ENCODE measurements at places on chromosomes 6 and 20.

DNA sequence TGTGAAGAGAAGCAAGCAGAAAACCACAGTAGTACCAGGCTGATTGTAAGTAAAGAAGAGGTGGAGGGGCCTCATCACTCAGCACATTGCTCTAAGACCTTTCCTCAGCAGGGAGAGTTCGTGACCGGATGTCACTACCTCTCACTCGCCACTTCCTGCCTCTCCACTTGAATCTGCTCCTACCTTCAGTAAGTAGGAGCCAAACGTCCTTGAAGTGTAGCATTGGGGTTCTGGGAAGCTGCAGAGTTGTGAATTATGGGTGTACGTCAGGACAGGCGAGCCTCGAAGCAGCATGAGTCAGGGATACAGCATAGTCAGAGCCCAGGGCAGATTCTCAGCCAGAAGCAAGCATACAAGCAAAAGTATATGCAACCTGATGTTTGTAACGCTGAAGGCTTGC lies 224.9 kb downstream of the PHACTR1 start:
- DNase-seq = peak; percentile 11

GRCh38 chr20:22768266-22769178 lies 184.2 kb upstream of the FOXA2 start:
- peak; percentile 34 for DNase-seq

DNA sequence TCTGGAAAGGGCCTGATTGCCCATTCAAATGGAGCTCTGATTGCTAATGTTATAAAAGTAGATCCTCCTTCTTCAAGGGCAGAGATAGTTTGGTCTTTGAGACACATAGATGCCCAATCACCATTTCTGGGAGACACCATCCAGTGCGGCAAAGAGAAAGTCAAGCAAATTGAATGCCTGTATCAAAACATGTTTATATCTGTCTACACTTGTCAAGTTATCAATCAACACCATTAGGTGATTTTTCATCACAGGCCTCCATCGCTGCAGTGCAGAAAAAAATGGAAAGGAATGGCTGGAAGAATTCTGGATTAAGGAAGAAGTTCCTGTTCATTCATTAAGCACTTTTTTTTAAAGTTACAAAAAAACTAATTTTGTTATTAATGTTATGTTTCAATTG lies 54.8 kb upstream of the ZFP64 start:
- DNase-seq = no peak

DNA sequence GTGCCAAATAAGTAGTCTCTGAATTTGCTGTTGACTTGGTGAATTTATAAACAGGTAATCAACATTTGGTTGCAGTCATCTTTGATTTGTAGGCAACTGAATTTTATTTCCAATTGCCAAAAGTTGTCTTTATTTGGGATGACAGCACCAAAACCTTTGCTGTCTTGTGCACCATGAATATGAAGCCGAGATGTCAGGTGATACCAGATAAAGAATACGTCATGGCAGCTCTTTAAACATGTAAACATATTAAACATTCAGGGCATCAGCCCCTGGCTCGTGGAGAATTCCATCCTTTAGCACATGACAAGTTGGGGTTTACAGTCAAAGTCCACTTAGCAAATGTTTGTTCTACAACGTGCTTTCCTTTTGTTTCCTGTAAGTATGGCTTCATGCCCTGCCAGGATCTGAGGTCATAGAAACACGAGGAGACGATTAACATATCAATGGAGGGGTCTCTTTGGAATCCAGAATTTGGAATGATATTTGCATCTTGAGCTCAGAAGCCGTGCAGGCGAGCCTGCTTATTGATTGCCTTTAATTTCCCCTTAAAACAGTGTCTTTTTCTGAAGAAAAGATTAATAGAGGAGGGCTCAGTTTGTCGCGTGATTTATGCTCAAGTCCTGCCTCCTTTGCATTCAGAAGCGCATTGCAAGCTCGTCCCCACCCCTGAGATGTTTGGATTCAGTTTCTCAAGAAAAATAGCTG lies 170.2 kb upstream of the ZNF217 start:
- DNase-seq = peak; percentile 70

GRCh38 chr6:167801263-167801662 lies 25.4 kb upstream of the AFDN start:
- DNase-seq = no peak

GRCh38 chr6:10413262-10413849 lies 1.5 kb downstream of the TFAP2A start:
- no peak for DNase-seq

GRCh38 chr6:32689531-32690501 lies 23.4 kb upstream of the HLA-DQB1 start:
- DNase-seq = no peak

DNA sequence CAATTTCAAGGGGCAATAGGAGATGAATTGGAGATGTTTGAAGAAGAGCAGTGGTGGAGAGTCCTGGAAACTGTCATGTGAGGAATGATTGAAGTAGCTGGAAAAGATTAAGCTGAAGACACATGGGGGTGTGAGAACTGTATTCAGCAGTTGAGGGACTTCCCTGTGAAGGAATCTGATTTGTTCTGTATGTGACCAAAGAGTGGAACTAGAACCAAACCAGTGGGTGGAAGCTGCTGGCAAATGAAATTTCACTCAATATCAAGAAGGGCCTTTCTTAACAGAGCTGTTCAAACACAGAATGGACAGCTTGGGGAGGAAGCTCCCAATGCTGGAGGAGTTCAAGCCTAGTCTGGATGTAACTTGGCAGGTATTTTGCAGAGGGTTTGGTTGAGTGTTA lies 21.3 kb downstream of the SEC23B start:
- DNase-seq = no peak

GRCh38 chr20:57756213-57756612 lies 46.4 kb upstream of the PMEPA1 start:
- no peak for DNase-seq

DNA sequence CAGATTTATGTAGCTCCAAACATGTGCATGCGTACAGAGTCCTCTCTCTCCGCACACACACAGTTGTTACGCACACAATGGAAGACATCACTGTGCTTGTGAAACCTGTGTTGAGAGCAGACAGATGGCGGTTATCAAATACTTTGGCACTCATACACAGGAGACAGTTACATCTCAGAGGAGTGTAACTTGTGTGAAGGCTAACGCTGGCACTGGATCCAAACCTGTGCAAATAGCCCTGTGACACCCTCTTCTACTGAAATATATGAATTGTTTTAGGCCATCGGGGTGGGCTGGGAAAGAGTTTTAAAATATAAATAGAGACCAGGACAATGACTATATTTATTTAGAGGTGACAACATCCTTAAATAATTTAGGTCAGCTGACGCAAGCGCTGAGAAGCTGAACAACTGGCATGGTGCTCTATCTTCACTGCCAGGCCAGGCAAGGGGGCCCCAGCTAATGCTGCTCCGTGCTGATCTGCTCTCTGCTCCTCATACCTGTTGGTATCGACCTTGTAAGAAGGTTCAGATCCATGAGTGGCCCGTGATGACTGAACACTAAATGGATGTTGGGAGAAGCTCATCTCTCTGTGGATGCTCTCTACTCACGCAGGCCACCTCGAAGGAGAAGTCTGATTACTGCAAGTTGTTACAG lies 69.4 kb downstream of the FOXC1 start:
- peak; percentile 41 for DNase-seq

- peak; percentile 87 for DNase-seq
These were observed 704.9 kb upstream of the CITED2 start for GRCh38 chr6:140079328-140079727.

GRCh38 chr20:16501301-16501700 lies 71.9 kb downstream of the KIF16B start:
- DNase-seq = no peak

DNA sequence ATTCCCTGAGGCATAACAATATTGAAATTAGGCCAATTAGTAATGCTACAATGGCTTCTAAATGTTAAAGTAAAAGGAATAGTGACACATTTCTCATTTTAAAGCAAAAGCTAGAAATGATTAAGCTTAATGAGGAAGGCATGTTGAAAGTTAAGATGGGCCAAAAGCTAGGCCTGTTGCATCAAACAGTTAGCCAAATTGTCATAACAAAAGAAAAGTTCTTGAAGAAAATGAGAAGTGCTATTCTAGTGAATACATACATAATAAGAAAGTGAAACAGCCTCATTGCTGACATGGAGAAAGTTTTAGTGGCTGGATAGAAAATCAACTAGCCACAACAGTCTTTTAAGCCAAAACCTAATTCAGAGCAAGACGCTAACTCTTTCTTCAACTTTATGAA lies 12.9 kb downstream of the OR2A4 start:
- DNase-seq = no peak

DNA sequence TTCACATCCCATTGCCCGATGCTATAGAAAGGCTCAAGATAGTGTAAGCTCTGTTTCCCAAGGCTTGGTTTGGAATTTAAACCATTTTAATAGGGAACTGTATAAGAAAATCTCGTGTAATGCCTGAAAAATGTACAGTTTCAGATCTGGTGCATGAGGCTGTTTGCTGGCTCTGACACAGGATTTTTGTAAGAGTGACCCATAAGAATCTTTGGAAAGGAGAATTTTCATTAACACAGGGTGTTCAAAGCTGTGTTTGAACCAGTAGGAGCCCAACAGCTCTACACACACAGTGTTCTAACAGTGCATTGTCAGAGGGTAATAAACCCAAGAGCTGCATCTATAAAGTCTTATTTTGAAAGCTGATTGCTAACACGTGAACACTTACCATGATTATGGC lies 293.5 kb downstream of the PRL start:
- no peak for DNase-seq

GRCh38 chr6:64000818-64001491 lies 365.4 kb downstream of the PHF3 start:
- DNase-seq = no peak

DNA sequence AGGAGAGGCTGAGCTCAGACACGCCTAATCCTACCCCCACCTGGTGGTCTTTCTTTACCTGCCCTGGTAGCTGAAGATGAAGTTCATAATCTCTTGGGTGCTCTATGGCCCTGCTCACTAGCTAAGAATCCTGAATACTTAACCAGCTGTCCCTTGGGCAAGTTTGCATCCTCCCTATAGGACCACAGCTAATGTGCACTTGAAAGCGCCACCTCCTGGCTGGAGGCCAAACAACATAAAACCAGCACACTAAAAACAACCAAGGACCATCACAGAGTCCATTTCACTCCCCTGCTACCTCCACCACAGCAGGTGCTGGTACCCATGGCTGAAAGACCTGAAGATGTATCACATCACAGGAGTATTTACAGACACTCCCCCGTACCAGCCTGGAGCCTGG lies 155.5 kb upstream of the SLC24A3 start:
- no peak for DNase-seq

DNA sequence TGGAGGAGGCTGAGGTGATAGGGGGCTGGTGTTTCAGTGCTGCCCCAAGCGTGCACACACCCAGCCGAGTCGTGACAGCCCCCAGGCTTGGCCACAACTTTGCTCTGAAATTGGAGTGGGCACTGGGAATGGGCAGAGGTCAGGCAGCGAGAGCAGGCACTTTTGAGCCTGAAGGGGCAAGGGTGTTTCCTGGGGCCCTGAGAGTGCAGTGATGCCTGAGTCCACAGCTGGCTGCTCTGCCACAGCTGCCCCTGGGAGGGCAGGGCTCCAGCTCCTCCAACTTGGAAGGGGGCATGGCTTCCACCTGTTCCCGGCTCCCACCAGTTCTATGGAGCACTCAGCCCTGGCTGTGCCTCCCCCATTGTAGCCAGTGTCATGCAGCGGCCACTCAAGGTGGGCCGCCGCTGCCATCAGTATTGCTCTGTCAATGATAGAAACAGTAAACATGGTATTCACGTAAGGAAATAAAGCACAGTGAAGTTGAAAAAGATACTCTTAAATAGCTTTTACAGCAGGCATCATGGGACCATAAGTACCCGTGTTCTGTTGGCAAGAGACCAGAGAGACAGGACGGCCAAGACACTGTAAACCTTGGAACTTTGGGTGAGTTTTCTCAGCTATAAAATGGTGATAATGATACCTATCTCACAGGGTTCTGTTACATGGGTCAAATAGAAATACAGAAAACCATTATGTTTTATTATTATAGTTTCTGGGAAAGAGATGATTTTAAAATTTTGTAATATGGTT lies 108.9 kb downstream of the THEMIS start:
- DNase-seq = no peak

DNA sequence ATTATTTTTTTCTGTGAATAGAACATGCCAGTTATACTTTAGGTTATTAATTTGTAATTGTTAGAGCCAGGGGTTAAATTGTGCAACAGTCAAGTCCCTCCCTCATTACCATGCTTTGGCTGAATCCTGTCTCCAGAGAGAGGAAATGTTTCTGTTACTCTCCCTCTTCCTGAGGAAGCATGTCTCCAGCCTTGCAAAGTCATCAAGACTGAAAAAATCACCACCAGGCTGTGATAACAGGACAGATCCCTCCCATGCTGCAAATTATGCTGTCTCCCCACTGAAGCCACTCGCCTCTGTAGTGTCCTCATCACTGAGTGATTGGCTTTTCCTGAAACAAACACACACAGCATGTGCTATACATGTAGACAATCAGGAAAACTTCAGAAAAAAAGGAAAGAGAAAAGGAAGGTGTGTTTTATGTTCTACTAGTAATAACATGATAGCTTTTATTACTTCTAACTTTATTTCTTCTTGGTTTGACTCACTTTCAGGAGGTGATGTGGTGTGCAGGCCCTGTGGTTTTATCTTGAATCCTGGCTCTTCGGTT lies 290.0 kb upstream of the JAG1 start:
- DNase-seq = peak; percentile 45

GRCh38 chr20:13318871-13319521 lies 97.9 kb downstream of the ISM1 start:
- DNase-seq = no peak

DNA sequence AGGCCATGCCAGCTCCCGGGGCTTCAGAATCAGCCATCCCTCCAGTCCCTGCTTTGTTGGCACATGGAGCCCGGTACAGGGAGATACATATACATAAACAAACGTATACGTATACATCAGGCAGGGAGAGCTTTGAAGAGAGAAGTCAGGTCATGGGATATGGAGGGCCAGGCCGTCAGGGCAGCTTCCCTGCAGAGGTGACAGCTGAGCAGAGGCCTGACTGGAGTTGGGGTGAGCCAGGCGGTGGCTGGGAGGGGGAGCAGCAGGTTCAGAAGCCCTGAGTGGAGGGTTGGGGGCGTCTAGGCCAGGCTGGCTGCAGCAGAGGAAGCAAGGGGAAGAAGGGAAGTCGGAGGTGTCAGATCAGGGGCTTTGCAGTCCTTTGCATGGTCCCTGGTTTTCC lies 61.7 kb downstream of the STK35 start:
- DNase-seq = no peak

GRCh38 chr6:109867970-109868358 lies 110.1 kb upstream of the GPR6 start:
- peak; percentile 29 for DNase-seq

DNA sequence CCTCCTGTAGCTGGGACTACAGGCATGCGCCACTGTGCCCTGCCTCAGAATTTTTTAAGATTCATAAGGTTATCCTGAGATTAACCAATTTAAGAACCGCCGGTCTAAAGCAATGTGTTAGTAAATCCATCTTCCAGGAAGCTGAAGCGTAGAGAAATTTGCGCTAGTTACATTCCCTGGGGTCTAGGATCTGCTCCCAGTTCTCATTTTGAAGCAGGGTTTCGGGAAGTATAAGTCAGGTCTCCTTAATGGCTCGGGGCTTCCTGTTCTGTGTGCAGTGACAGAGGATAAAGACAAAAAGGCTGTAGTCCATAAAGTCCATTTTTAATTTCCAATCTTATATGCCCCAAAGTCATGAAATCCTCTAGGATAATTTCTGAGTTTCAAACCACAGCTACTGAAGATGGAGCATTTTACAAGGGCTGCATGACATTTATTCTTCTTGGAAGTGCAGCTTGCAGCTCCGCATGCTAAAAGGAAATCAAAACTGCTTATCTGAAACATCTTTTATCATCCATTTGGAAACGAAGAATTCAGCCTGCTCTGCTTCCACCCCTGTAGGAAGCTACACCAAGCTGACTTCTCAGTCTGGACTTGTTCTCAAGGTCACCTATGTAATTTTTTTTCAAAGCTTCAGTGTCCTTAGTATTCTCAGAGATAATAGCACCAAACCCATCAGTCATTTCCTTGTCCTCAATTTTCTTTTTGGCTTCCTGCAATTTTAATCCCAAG lies 326.1 kb downstream of the PRL start:
- no peak for DNase-seq

All from cardiac fibroblast (primary cell).